Fibroblast of skin of back (primary cell): ENCODE measurements at places on chromosomes 1 and 21.

DNA sequence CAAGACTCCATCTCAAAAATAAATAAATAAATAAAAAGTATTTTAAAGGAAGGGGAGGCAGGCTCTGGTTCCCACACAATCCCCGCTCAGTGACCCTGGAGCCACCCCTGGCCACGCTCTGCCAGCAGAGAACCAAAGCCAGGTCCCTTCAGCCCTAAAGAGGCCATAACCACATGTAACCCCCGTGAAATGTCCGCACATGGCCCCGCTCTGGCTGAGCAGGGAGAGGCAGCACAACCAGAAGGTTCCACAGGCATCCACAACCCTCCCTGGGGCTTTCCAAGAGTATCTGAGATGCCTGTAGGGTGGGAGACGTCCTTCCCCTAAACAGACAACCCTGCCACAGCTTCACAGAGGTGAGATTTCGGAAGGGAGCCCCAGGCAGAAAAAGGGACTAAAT is 1.4 kb upstream of the ARF1 start:
- no peak for DNase-seq

- no peak for DNase-seq
Observed at GRCh38 chr1:240914506-240914905, 302.6 kb upstream of the GREM2 start.

DNA sequence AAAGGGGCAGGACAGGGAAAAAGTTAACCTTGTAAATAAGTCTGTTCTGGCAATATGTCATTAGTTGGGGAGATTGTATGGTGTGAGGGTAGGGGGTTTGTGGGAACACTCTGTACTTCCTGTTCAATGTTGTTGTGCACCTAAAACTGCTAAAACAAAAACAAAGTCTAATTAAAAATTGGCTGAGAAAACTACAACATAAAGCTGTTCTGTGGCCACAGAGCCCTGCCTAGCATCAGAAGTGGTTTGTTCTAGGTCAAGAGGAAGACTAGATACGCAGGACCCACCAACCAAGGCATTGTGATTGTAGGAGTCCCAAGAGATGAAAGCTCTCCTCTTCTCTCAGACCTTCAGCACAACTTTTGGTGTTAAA is 81.0 kb upstream of the LRRC8D start:
- no peak for DNase-seq

GRCh38 chr1:25430073-25430966 is at the start of gene MACO1:
MACO1 (plus strand) TSS chr1:25430897; CDS start chr1:25431099, 202 bp downstream.
- peak; percentile 95 for DNase-seq

GRCh38 chr1:57910782-57911181 is 486.9 kb upstream of the DAB1 start:
- DNase-seq = no peak

GRCh38 chr1:98184856-98185255 is 264.0 kb upstream of the DPYD start:
- DNase-seq = no peak

- no peak for DNase-seq
Observed at GRCh38 chr1:217096200-217096599, 373.0 kb upstream of the ESRRG start.

- DNase-seq = no peak
Observed at GRCh38 chr21:45800339-45801080, 157.0 kb downstream of the PCBP3 start.

DNA sequence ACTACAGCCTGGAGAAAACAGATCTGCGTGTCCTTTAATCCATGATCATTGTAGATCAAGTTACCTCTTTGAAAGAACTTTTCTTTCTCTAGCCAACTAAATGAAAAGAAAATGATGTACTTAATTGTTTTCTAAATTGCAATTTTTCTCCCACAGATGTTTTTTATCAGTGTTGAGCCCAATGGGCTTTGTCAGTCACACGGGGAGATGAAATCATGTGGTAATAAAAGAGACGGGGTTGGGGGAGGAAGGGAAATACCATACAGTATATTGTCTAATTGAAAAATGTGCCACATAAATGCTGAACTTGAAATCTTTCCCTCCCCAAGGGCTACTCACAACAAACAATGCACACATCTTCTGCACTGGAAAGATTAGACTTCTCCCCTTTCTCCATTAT is 58.4 kb downstream of the NTMT2 start:
- DNase-seq = peak; percentile 33

GRCh38 chr1:228850141-228851100 is 115.1 kb downstream of the RHOU start:
- DNase-seq = no peak

- no peak for DNase-seq
Observed at GRCh38 chr1:108961198-108961597, 2.1 kb downstream of the CLCC1 start.

DNA sequence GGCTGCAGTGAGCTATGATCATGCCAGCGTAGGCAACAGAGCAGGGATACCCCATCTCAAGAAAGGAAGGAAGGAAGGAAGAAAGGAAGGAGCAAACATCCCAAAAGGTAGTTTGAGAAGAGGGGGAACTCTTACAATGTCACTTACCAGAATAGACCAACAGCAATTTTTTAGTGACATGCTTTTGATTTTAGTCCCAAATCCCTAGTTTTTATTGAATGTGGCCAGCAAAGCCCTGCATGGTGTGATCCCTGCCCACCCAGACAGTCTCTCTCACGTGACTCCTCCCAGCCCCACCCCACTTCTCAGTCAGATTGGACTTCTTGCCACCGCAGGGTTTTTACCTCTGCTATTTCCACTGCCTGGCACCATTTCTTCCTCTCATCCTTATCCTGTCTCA is 39.8 kb upstream of the HNRNPU start:
- DNase-seq = no peak

GRCh38 chr1:205258719-205259118 is 31.0 kb downstream of the TMCC2 start:
- DNase-seq = peak; percentile 54

DNA sequence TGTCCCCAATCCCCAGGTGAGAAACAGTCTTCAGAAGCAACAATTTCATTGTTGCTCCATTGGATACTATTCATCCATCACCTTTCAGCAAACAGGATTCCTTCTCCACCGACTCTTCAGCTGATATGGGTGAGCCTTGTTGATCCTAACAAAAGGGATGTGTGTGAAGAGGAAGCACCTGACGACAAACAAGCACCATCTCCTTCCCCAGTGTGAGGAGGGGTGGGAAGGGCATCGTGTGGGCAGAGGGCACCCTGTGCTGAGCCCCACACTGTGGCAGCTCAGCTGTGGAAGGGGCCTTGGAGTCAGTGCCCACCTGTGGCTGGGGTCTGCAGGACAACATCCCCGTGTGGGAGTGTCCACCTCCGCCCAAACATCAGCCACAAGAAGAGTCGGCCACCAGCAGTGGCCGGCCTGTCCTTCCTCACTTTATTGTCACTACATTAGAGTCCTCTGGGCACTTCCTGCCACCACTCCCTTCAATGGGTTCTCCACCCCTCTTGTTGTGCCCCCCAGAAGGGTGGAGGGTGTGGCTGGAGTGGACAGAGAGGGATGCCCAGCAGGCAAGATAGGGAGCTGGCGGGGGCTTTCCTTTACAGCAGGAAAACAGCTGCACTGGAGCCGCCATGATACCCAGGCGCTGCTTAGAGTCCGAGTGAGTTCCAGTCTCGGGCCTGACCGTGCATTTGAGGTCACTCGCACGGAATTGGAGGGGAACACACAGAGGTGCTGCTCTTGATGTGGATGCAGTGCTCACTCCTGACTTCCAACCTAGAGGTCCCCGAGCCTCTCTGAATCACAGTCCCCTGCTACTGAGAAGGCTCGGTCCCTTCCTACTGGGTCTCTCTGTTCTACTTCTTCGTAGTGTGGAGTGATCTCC is 40.9 kb downstream of the VPS26C start:
- DNase-seq = no peak

- DNase-seq = no peak
Observed at GRCh38 chr1:244439391-244440032, 12.2 kb downstream of the ADSS2 start.

GRCh38 chr1:24298606-24299005 is 20.6 kb upstream of the GRHL3 start:
- no peak for DNase-seq

DNA sequence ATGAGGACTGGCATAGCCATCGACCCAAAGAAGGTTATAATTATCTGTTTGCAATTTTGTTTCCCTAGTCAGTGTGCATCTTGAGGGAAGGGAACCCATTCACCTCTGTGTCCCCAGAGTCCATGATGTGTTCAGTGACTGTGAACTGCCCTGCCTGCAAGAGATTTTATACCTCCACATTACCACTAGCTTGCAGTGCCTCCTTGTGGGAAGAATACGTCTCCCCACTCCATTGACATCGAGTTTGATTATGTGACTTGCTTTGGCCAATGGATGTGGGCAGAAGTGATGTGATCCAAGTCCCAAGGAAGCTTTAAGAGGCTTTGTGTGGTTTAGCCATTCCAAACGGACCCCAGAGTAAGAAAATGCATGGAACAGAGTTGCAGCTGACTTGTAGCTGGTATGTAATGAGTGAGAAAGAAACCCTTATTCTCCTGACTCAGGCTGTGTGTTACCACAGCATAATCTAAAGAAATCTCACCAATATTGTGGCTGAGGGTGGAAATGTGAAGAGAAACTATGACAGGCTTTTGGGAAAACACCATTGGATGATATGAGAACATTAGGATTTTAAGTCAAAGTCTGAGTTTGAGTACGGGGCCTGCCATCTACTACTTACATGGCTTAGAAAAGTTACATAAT is 47.8 kb upstream of the NRDC start:
- peak; percentile 69 for DNase-seq

- DNase-seq = no peak
Observed at GRCh38 chr1:163652441-163652840, 330.7 kb downstream of the NUF2 start.

GRCh38 chr1:60068393-60069045 is 5.1 kb downstream of the C1orf87 start:
- DNase-seq = peak; percentile 92

DNA sequence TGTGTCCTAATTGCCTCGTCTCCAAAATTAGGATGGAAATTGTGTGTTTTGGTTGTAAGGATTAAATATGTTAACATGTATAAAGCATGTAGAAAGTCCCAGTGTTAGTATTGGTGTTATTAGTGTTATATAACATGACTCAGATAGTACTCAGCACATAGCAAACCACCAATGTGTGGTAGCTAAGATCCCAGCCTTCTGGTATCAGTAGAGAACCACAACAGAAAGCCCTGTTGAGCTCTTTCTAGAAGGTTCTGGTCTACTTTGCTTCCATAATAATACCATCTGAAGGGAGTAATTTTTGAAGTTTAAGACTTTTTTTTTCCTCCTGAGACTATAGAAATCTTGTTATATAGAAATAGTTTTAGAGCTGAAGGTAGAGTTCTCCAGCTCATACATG is 259.3 kb upstream of the SGIP1 start:
- DNase-seq = no peak

- no peak for DNase-seq
Observed at GRCh38 chr21:29182691-29183092, 52.2 kb downstream of the MAP3K7CL start.

- DNase-seq = no peak
Observed at GRCh38 chr1:151175041-151175741, 590 bp downstream of the TMOD4 start.

DNA sequence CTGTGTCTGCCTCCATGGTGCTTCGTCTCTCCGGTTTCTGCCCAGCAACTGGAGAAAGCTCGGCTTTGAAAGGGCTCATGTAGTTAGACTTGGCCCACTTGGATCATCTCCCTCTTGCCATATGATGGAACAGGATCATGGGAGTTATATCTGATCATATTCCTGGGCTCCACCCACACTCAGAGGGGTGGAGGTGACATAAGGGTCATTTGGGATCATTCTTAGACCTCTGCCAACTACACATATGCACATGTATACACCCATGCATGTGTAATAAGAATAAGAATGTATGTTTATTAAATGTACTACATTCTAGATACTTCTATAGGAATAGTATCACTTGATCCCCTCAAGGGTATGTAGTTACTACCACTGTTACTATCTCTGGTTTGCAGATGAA is 74.1 kb upstream of the WNT4 start:
- no peak for DNase-seq

GRCh38 chr1:59685666-59686065 is 129.1 kb upstream of the HOOK1 start:
- no peak for DNase-seq

DNA sequence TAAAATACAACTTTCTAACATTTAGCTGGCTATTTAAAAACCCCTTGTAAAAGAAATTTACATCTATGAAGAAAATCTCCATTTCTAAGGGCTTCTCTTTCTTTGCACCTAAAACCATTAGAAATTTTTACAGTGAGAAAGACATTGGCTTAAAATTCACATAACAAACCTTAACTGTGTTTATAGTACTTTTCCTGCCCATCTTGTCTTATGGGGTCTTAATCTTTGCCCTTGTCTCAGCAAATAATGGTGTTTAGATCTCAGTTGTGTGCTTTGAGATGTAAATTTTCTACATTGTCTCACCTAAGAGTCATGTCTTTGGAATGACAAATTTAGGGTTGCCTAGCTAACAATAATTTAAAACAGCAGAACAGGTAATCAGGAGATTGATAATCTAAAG is 71.5 kb downstream of the DDAH1 start:
- DNase-seq = no peak

DNA sequence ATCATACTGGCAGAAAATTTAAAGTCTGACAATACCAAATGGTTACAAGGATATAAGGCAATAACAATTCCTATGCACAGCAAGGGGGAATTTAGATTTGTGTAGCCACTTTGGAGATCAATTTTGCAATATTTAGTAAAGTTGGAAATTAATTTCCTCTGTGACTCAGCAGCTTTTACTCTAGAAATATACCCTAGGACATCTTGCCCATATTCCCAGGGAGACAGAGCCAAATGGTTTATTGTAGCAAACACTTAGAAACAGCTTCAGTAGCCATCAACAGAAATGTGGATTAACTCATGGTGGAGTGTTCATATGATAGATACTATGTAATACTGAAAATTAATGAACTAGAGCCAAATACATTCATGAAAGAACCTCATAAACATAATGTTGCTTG is 104.6 kb downstream of the BACH1 start:
- no peak for DNase-seq

- DNase-seq = peak; percentile 11
Observed at GRCh38 chr21:25956993-25957714, 213.4 kb downstream of the APP start.

- no peak for DNase-seq
Observed at GRCh38 chr1:220882061-220882891, 3.0 kb downstream of the HLX start.

- DNase-seq = no peak
Observed at GRCh38 chr1:112070677-112071076, 81.2 kb upstream of the KCND3 start.

DNA sequence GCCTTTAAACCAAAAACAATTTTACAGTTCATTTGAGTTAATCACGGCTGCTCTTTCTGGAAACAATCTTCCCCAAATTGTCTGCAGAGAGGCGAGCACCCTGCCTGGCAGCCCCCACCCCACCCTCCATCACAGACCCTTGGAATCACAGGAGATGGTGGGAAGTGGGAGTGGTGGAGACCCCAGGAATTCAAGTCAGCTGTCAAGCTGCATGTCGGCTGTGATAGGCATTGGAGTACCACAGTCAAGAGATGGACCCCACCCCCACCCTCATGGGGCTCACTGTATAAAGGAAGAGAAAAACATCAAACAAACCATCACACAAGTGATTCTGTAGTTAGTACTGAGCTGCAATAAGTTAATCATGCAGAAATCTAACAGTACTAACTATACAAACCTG is 360.4 kb downstream of the MATN1 start:
- no peak for DNase-seq

- peak; percentile 64 for DNase-seq
Observed at GRCh38 chr1:232016616-232017015, 390.0 kb downstream of the DISC1 start.
